ENCODE measurements at places on chromosomes 5 and 9.
A peak's percentile ranks its signal among the peaks of the same experiment; 100 is the strongest.

GRCh38 chr5:126066836-126067235 is 356.4 kb upstream of the GRAMD2B start:
- no peak for DNase-seq

DNA sequence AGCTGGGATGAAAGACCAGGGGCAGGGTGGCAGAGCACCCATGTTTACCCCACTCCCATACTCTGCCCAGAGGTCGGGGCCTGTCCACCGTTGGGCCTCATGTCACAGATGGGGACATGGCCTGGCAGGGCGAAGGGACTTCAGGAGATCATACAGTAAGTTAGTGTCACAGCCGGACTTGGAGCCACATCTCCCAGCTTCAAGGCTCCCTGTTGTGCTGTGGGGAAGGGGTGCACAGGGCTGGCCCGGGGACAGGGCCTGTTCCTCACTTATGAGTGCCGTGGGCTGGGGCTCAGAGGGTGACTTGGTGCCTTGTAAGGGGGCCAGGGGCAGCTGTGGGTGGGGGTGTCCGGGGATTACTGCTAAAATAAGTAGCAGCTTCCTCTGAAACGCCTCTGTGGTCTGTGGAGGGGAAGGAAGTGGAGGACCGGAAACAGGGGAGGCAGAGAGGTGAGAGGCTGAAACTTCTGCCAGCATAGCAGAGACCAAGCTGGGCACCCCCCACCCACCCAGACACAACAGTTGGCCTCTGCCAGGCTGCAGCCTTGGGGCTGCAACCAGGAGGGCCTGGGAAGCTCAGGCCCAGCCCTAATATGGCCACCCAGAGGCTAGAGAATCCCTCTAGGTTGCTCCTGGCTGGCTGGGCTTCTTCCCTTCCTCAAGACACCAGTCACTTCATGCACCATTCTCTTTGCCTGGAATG is 41.1 kb upstream of the NEK6 start:
- peak; percentile 49 for DNase-seq

DNA sequence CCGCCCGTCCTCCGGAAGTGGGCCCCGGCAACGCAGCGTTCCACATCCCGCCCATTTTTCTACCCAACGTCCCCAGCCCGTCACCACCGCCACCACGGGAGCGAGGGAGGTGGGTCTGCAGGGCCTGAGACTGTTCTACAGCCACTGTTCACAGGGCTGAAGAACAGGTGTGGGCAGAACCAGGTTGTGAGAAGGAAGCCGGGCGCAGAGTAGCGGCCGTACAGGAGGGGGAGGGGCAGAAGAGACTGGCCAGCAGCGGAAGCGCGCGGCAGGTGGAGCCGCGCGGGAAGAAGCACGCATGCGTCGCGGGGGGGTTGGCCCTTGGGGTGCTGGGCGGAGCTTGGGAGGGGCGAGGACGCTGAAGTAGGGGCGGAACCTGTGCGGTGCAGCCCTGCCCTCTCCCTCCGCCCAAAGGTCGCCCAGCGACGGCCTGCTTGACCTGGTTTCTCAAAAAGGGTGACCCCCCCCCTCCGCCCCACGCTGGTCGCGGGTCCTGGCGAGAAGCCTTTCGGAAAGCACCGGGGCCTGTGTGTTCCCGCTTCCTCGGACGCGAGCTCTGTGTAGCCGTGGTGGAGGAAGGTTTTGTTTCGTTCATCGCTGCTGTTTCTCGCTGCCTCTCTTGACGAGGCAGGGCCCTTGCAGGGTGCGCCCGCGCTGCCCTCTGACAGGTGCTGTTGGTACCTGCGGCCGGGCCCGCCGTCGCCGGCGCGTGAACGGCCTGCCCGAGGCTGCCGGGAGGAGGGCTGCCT is 7.8 kb upstream of the MGAT1 start:
- DNase-seq = peak; percentile 98

DNA sequence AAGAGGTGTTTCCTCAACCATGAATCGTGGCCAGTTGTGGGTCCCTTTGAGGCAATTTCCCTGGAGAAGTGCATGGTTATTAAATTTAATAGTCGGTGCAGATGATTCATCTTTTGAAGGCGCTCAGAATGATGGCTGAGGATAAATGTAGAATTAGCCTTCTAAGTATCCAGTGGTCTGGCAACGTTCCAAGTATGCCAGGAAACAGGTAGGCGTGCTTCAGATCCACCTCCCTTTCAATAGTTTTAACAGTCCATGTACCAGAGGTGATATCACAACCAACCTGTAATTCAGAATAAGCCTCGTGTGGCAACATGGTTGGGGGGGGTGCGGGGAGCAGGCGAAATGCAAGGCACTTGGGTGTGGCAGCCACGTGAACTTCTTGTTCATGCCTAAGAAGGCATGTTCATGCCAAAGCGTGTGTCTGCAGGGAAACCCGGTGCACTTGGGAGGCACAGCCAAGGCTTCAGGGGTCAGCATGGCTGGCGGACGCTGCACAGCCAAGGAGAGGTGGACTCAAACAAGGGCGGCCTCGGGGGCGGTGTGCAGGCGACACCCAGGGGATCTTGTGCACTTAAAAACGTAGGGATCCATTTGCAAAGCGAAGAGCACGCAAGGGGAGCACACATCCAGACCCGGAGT is 5.2 kb upstream of the NKD2 start:
- DNase-seq = peak; percentile 41

GRCh38 chr5:78527054-78527859 is 121.3 kb downstream of the LHFPL2 start:
- DNase-seq = peak; percentile 46

DNA sequence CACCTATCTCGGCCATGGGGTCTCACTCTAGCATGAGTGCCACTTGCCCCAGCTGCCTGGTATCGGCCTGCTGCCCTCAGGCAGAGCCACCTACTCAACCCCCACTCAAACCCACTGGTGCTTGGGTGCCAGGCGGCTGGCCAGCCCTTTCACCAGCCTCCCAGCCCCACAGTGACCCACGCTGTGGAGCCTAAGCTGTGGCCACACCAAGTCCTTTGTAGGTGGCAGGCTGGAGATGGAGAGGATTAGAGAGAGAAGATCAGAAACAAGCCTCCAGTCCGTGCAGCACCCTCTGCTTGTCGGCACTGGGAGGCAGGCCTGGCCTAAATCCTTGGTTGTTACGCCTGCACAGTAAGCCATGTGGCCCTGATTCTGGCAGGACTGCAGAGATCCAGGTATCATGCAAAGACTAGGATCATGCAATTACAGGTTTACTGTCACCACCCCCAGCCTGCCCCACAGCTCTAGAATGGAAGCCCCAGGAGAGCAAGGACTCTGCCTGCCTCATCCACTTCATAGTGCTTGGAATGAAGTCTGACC is 171.7 kb downstream of the COL23A1 start:
- no peak for DNase-seq

- no peak for DNase-seq
These were observed 73.2 kb downstream of the MLLT3 start for GRCh38 chr9:20549053-20549452.

GRCh38 chr9:84940294-84940693 is 270.8 kb downstream of the NTRK2 start:
- no peak for DNase-seq

- DNase-seq = no peak
These were observed 450.0 kb downstream of the RASEF start for GRCh38 chr9:82612942-82613341.

DNA sequence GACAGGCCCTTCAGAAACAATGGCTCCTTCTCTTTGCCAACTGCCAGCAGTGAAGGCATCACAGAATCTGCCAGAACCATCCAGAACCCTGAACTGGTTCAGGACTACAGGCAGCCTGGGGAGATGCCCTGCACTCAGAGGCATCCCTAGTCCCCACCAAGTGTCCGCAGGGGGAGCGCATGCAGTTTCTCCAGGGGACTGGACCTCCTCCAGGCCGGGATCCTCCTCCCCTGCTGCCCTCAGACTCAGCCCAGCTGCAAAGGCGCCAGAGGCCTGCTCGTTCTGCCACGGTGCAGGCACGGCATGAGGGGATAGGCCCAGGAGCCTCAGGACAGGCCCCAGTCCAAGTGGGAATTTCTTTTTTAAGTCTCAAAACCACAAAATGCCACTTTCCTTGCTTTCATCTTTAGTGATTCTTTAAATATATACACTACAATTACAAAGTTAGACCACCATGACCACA is 72.0 kb downstream of the SEMA4D start:
- DNase-seq = no peak

DNA sequence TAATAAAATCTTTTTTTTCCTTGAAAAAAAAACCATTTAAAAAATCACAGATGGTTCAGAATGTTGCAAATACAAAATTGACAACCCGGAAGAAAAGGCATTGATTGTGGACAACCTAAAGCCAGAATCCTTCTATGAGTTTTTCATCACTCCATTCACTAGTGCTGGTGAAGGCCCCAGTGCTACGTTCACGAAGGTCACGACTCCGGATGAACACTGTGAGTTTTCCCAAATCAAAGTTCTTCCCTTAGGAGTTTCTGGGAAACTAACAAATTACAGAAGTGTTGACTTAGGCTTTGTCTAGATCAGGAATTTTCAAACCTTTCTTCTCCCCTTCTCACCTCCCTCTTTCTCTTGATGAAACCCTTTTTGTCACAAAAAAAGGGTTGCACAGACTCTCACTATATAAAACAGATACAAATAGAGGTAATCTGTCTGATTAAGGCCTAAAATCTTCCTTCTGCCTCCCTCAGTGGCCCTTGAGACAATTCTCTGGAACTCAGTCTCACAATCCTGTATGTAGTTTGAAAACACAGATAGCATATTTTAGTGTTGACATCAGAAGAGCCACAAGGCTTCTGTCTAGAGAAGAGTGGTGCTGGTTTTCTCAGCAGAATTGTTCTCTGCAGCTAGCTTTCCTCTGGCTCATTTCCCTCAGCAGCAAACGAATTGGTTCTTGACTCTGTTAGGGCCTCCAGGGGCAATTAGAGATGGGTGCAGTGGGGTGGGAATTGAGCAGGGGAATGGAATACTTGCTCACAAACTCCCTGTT is 79.5 kb downstream of the OSMR start:
- DNase-seq = no peak

DNA sequence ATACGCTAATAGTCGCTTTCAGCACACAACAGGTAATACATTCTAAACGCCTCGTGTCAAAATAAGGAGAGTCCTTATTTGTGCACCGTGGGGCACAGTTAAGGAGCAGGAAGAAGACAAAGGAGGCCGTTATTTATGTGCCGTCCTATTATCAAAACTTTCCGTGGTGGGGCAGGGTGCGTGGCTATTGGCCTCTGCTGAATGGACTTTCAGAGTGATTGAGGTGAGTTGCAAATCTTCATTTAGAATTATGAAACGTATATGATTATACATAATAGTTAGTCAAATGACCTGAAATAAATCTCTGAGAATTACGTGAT is 833 bp downstream of the C5orf24 start:
- DNase-seq = no peak

DNA sequence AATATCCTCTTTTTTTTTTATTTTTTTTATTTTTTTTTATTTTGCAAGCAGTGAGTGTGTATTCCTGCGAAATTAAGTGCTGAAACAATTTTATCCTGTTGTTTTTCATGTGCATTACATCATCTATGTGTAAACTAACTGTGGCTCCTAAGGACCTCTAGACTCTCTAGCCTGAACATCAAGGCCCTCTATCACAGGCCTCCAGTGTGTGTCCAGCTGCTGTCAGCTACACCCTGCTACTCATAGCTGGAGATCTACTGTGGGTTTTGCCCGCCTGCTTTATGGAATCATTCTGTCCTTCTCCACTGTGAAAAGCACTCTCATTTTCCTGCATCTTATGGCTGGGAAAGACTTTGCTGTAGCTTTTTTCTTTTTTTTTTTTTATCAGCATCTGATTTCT is 157.8 kb downstream of the KCTD16 start:
- no peak for DNase-seq

- DNase-seq = no peak
These were observed 125.8 kb downstream of the CDH6 start for GRCh38 chr5:31319335-31319734.

DNA sequence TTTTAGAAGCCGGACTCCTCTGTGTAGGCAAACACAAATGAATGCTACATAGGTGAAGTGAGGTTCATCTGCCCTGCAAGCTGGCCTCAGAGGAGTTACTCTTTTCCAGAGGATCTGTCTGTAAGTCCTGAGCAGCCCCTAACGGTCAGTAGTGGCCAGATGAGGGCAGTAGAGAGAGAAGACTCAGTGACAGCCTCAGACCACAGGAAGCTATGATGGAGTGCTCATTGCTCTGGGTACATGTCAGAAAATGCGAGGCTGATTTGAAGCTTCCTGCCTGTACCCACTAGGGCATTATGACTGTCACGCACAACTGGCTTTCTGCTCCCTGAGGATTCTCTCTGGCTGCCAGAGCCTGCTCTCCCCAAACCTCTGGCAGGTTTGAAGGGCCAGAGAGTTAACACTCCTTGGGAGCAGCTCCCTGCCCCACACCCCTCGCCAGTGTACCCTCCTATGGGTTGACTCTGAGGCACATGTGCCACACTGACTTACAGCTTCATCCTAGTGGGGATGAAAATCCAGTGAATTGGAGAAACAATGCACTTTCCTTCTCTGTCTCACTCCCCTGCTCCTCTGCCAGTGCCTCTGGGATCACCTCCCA is 141.5 kb downstream of the GABRG2 start:
- peak; percentile 29 for DNase-seq

DNA sequence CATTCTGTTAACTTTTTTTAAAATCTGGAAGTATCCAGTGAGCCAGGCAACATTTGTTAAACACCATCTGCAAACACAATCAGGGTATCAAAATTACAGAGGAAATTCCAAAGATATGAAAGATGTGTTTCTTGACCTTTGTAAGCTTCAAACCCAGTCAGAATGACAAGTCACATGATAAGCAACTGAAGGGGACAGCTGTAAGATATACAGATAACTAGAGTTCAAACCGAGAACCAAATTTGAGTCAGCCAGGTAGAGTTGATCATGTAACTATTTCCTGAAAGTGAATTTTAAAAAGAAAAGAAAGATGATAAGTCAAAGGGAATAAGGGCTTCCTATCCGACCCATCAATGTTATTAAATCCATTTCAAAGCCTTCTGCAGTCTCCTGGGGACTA is 196.2 kb downstream of the DEPDC1B start:
- DNase-seq = no peak

DNA sequence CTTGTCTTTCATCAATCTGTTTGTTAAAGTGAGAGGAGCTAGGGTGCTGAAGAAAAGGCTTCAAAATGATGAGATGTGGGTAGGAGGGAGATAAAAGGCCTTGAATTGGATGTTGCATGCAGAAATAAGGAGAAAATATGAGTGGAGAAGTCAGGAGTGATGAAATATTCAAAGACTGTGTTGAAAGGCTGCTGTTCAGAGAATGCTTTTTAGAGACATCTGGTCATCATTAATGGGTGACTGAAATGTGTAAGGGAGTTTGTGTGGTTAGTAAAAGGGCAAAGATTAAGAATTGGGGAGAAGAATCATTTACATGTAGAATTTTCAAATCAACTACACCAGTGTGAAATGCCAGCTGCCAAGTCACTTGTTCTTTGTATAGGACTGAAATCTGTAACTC is 383.9 kb downstream of the MAT2B start:
- no peak for DNase-seq

GRCh38 chr9:13429301-13430190 is 150.1 kb upstream of the MPDZ start:
- DNase-seq = no peak

Data from left colon (tissue), 2 donors.